ENCODE measurements at places on chromosomes 5 and 9.

DNA sequence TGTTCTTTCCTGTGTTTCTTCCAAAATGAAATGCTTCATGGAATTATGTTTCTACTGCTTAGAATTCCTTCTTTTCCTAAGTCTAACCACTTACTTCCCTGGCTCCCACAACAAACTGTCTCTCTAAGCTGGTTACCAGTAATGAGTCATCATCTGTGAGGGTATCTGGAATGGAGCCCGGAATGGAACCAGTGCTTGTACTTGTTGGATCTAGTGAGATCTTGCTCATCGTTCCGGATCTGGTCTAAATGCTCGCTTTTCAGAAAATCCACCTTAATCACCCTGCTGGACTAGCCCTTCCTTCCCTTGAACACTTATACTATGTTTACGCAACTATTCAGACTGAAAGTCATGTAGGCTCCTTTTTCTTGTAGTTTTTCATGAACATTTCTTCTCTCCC lies 184.8 kb downstream of the PBX3 start:
- DNase-seq = no peak

- DNase-seq = no peak
Observed at GRCh38 chr9:134057307-134057657, 10.5 kb downstream of the BRD3 start.

GRCh38 chr9:126293522-126293889 lies 33.1 kb upstream of the MVB12B start:
- no peak for DNase-seq

DNA sequence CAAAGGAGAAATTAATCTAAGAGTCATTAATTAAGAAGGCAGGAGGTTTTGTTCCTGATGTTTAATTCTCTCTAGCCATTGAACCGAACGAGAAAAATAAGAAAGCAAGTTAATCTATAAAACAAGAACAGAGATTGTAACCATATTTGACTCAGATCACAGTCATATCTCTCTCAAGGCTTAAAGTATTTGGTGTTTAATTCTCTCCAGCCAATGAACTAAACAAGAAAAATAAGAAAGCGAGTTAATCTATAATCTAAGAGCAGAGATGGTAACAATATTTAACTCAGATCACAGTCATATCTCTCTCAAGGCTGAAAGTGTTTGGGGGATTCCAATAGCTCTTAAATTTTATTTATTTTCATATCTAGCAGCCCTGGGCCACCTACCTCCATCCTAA lies 74.4 kb upstream of the SHISAL2B start:
- DNase-seq = no peak

GRCh38 chr5:51486158-51486557 lies 102.9 kb downstream of the ISL1 start:
- no peak for DNase-seq

DNA sequence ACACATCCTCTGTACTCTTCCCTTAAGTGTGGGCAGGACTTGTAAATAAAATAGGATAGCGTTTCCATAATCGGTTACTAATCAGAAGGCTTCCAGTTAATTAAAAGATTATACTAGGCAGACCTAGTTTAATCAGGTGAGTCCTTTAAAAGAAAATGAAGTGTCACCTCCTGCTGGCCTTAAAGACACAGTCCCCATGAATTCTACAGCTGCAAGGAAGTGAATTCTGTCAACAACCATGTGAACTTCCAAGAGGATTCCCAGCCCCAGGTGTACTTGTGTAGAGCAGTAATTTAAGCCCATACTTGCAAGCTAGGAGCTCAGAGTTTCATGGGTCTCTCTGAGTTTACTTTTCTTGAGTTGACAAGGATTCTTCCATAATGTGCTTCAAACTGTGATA lies 918.3 kb downstream of the DTWD2 start:
- DNase-seq = no peak

DNA sequence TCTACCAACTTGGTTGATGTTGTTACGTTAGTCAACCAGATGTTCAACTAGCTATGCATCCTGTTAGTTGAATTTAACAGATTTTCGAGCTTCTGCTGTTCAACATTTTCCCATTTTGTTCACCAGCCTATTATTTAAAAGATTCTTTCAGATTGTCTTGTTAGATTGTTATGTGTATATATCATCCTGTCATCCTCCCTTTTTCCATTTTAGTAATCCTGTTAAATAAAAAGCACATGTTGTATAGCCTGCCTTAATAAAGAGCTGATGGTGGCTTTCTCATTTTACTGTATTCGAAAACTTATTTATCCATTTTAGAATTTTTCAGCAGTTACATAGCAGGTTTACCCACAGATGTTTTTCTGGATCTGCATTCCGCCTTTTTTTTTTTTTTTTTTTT lies 4.3 kb downstream of the TMEFF1 start:
- no peak for DNase-seq

- DNase-seq = no peak
Observed at GRCh38 chr5:158979290-158979689, 120.4 kb downstream of the EBF1 start.

DNA sequence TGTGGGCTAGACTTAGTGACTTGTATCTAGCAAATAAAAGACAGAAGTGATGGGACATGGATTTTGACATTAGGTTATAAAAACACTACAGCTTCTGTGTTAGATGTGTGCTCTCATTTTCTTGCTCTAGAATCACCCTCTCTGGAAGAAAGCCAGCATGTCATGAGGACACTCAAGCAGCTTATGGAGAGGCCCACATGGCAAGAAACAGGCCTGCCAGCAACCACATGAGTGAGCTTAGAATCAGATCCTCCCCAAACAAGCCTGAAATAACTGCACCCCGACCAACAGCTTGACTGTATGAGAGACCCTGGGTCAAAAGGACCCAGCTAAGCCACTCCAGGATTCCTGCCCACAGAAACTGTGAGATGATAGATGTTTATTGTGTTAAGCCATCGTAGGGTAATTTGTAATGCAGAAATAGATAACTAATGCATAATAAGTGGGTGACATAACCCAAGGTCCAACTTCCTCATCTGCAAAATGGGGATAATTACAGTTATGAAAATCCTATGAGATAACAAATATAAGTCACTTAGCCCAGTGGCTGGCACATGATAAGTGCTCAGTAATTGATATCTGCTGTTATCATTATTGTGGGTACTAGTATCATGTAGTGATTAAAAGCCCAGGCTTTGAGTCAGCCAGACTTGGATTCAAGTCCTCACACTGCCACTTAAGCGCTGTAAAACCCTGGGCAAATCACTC lies 86.5 kb downstream of the KLHL3 start:
- no peak for DNase-seq

GRCh38 chr5:37554938-37555337 lies 175.8 kb downstream of the WDR70 start:
- DNase-seq = no peak

GRCh38 chr5:110803467-110804326 lies 64.9 kb downstream of the SLC25A46 start:
- DNase-seq = no peak

DNA sequence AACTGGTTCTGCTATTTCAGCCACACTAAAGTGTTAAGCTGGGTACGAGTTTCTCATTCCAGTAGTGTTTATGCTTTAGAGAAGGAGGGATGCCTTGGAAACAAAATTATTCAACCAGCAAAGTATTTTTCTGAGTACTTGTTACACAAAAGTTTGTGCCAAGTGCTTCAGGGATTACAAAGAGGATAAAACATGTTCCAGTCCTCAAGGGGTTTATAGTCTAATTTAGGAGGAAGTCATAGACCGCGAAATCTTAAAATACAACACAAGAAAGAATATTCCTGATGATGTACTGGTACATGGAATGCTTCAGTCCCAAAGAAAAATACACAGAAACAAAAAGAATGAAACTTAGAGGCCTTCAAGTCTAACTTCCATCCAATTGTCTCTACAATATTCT lies 85.4 kb upstream of the NR4A3 start:
- DNase-seq = no peak

DNA sequence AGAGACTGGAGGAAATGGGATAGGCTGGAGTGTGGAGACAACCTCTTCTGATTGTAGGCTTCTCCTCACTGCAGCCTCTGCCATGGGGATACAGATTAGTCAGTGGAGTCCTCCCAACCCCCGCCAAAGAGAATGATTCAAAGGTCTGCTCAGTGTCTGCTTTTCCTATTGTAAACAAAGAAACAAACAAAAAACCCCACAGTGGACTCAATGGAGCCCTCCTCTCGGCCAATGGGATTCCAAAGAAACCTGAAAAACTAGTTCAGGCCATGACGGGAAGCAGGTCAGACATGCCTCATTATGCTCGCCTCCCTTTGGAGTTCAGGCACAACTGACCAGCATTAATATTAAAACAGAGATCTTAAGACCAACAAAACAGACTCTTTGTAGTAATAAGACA lies 85.8 kb downstream of the SEC61B start:
- no peak for DNase-seq

GRCh38 chr9:116789081-116789480 lies 102.0 kb downstream of the TRIM32 start:
- DNase-seq = no peak

DNA sequence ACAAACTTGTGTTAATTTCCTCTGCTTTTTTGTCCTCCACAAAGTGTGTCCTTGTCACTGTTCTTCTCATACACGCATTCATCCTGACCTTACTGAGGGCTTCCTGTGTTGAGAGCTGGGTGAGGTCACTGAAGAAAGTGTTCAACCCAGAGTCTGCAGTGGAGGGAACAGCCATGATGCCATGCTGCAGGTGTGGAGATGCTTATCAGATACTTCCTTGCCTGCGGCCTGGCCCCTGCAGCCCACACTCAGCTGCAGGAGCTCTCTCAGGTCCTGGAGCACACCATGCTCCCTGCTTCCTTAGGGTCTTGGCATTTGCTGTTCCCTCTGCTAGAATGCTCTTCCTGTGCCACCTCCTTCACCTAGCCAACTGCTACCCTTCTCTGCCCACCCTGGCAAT lies 108.1 kb upstream of the SPRY4 start:
- DNase-seq = no peak

GRCh38 chr5:59104400-59105127 lies 521.7 kb downstream of the RAB3C start:
- no peak for DNase-seq

DNA sequence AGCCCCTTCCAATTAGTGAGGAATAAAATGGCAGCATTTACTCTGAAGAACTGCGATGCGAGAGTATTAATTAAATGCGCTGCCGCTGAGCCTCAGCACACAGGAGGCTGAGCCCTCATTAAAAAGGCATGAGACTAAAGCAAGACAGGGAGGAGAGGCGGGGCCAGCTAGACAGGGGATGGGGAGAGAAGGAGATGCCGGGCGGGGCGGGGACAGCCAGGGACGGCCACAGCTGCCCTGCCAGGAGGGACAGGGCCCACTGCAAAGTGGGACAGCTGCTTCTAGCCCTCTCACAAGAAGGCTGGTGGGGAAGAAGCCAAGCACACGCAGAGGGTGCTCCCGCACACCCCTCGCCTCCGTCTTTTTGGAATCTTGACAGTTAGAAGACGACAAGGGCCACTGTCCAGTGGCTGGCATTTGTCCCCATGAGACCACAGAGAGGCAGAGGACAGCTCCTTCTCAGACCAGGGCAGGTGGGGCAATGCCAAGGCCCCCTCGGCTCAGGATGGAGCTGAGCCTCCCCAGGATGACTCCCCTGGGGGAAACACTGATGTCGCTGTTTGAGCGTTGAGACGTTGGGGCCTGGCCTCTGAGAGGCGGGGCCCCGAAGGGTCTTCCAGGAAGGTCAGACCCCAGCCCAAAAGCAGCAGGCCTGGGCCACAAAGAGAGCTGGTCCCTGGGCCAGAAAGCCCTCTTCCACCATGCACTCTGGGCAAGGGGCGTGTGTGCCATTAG lies 26.9 kb downstream of the ADAMTS2 start:
- no peak for DNase-seq

DNA sequence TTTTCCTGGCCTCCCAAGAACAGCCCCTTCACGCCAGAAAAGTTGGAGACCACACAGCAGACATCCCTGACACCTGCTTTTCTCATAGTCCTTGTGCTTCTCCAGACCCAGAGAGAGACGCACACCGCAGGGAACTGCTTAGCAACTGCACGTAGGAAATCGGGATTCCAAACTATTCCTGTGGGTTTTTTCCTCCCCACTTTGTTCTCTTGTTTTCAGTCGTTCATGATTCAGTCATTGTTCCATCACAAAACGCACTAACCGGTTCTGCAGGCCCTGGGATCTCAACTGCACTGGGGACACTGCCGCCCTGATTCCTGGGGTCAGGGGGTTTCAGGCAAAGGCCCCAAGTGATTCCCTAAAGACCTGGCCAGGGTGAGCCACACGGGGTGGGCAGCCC lies 588.0 kb upstream of the KLF4 start:
- peak; percentile 47 for DNase-seq

DNA sequence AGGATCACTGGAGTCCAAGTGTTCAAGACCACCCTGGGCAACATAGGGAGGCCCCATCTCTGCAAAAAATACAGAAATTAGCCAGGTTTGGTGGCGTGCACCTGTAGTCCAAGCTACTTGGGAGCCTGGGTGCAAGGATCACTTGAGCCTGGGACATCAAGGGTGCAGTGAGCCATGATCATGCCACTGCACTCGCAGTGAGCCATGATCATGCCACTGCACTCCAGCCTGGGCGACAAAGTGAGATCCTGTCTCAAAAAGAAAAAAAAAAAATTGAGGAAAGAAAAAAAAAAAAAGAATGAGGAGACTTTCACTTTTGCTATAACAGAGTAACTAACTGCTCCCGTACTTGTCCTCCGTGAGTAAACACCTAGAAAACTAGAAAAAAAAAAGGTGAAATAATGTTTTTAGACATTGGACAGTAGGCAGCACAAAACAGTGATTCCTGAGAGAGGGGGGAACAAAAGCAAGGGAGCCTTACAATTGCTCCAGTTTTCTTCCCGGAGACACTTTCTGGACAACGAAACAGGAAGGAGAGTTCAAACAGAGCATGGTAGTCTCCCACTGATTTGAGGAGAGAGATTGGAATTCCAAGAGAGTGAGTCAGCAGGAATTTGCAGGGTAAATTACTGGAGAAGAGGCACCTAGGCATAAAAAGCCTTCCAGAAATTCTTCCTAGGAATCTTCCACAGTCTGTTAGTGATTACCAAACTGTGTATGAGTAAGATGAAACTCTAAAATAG lies 6.9 kb upstream of the ZBTB5 start:
- no peak for DNase-seq

DNA sequence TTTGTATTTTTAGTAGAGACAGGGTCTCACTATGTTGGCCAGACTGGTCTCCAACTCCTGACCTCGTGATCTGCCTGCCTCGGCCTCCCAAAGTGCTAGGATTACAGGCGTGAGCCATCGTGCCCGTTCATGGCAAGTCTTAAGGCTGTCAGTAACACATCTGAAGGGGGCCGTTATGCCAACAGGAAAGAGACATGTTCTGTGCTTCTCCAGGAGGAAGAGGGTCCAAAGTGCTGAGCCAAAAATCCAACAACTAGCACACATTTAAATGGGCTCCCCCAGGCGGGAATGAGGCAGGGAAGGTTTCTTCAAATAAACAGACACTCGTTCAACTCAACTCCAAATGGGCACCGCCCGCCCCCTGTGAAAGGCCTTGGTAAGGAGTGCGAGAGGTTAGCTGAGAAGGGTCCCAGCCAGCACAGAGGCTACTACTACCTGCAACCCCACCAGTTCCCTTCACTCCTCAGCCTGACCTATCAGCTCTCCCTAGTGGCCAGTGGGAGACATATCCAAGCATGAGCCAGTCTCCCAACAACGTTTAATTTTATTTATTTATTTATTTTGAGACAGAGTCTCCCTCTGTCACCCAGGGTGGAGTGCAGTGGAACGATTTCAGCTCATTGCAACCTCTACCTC lies 84.1 kb upstream of the DMRT1 start:
- peak; percentile 37 for DNase-seq

- no peak for DNase-seq
Observed at GRCh38 chr5:172724242-172725183, 46.5 kb downstream of the DUSP1 start.

- DNase-seq = no peak
Observed at GRCh38 chr9:71183251-71183650, 61.8 kb upstream of the TRPM3 start.
